Activated naive CD8-positive, alpha-beta T cell treated with anti-CD3 and anti-CD28 coated beads for 36 hours (primary cell): ENCODE measurements at places on chromosomes 6 and 20. TPM values are rescaled to one million over a fixed set of nuclear protein-coding genes. Genes with fewer than 3 reads are reported as not detected.
A peak's percentile ranks its signal among the peaks of the same experiment; 100 is the strongest.

Gene CST9
- not detected for total RNA-seq

DNA sequence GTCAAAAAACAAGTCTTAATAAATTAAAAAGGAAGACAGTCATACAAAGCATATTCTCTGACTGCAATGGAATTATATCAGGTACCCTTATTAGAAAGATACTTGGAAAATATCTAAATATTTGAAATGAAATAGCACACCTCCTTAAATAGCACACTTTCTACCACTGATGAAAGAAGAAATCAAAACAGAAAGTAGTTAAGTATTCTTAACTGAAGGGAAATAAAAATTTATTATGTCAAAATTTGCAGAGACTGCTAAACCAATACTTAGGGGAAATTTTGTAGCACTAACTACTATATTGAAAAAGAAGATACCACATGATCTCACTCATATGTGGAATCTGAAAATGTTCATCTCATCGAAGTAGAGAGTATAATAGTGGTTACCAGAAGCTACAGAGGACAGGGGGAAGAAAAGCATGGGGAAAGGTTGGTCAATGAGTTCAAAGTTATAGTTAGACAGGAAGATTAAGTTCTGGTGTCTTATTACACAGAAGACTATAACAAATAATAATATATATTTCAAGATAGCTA lies 112.2 kb downstream of the ASCC3 start:
- no peak for DNase-seq

Gene EFCAB8
- 0.27 TPM for total RNA-seq

Gene ACTL10
- total RNA-seq, result 4.1 TPM

DNA sequence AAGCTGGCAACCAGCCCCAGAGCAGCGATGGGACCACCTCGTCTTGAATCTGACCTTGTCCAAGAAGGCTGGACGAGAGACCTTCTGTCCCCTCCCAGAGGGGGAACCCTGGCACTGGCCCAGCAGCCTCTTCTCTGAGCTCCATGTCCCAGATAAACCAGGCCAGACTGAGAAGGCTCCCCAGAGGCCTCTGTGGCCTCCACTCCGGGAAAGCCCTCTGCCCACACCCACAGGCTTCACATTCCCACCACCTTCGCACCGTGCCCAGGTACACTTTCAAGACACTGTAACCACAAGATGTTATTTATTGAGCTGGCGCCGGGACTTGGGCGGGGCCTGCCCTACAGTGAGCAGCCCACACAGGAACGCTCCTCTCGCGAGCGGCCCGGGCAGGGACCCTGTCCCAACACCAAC lies 33.2 kb downstream of the ADA start:
- DNase-seq, result peak; percentile 42

Gene FAM83D
- 11.8 TPM for total RNA-seq

Gene CYP39A1
- total RNA-seq, result not detected

- no peak for DNase-seq
Measured at GRCh38 chr6:148791372-148791771, 44.5 kb downstream of the UST start.

GRCh38 chr20:37895166-37895565 lies 7.8 kb upstream of the VSTM2L start:
- no peak for DNase-seq

DNA sequence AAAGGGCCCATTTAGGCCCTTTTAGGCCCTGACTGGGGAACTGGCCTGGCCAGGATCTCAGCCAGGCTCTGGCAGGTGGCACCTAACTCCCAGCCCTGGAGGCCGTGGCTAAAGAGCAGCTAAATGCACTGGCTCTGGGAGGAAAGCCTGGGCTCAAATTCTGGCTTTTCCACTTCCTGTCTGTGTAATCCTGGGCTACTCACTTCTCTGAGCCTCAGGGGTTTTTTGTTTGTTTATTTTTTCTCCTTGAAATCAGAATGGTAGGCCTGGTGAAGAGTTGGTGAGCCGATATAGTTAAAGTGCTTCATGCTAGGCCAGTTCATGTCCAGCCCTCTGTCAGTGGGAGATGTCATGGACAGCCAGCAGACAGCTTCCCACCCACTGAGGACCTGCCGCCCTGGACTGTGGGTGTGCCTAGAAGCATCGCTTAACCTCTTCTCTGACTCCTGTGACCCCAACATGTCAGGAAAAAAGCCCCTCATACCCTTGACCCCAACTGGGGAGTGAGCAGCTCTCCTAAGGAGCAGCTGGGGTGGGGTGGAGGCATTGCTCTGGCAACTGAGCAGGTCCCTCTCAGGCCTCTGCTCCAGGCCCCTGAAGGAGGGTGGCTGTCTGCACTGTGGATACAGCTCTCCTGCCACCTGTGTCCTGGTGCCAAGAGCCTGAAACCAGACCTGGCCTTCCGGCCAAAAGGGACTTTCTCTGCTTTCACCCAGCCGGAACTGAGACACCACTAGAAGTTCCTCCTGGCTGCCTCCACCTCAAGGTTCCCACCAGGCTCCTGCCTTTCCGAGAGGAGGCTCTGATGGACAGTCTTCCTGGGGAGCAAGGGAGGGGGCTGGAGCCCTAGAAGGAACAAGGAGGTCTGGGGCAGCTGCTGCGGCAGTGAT lies 57.2 kb upstream of the MYL9 start:
- DNase-seq, result no peak

- DNase-seq, result peak; percentile 31
Measured at GRCh38 chr6:156396791-156397418, 380.3 kb upstream of the ARID1B start.

Gene PDSS2
- 14.1 TPM for total RNA-seq

Gene SLC32A1
- total RNA-seq, result not detected

Gene PACSIN1
- 0.19 TPM for total RNA-seq

- peak; percentile 29 for DNase-seq
Measured at GRCh38 chr6:35569011-35569461, 56.3 kb upstream of the TULP1 start.

DNA sequence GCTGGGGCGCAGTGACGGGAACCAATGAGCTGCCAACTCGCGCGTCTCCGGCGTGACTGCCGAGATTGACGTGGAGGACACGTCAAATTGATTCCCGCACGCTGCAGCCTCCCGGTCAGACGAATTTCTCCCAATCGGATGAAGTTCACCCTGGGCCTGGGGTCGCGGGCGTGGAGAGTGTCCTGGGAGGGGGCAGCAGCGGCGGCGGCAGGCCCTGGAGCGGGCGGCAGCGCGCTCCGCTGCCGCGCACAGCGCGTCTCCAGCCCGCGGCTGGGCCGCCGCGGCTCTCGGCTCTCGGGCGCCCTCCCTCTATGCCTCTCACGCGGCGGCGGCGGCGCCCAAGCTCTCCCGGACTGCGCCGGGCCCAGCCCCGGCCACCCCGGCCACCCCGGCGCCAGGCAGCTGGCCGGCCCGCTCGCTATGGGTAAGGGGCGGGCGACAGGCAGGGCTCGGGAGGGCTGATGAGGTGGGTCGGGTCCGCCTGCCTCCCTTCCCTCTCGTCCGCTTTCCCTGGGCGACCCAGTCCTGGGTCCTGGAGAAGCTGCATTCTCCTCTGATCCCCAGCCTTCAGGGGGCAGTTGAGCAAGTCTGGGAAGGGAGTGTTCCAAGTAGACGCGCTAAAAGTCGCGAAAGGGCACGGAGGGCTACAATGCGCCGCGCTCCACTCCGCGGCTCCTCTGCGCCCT lies at the start of gene PAX1:
Gene PAX1, plus strand, starts transcription at position 90 of the 686 bp plus-strand sequence. Its CDS starts 49 bp downstream, at position 139.
- DNase-seq, result no peak

- DNase-seq, result no peak
Measured at GRCh38 chr6:20952699-20953474, 418.6 kb downstream of the CDKAL1 start.

DNA sequence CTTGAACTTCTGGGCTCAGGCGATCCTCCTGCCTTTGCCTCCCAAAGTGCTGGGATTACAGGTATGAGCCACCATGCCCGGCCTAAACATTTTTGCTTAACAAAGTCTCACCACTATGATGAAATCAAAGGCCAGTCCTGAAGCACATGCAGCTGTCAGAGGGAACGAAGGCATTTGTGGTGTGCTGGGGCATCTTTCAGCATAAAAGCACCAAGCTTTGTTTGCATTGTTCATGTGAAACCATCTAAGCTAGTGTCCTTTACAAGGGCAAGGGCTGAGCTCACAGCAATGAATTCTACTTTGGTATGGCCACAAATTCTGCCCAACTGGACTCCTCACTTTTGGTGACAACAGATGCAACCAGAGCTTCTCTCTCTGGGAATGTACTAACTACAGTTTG lies 66.8 kb downstream of the ZFP64 start:
- DNase-seq, result no peak

DNA sequence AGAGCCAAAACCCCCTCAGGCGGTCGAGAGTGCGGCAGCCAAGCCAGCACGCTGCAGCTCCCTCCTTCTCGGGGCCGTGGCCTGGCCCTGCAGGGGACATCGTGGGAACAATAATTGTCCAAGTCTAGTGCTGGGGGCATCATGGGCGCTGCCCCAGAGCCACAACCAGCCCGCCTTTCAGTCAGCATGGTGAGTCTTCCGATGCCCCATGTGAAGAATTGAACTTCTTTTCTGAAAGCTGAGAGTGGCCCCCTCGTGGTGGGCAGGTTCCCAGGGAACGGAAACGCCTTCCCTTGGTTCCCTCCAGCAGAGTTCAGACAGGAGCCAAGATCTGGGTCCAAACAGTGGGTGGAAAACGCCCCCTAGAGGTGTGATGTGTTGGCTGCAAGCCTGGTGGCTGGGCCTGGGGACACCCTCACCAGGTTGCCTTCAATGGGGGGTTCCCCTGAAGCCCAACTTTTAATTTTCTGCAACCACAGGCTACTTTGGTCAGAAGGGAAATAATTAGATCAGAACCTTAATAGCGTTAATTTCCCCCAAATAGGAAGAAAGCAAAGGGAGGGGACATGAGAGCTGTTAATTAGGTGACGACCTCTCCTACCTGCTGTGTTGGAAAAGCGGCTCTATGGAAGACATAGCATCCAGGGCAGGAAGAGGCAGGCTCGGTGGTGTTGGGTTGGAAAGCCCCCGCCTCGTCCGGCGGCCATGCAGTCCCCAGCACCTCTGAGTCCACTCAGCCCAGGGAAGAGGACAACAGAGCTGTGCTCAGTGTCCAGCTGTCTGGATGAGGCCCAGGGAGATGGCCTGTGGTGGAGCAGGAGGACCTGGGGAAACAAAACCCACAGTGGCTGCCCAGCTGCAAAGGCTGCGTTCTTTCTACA lies 4.7 kb upstream of the MRGBP start:
- peak; percentile 80 for DNase-seq

DNA sequence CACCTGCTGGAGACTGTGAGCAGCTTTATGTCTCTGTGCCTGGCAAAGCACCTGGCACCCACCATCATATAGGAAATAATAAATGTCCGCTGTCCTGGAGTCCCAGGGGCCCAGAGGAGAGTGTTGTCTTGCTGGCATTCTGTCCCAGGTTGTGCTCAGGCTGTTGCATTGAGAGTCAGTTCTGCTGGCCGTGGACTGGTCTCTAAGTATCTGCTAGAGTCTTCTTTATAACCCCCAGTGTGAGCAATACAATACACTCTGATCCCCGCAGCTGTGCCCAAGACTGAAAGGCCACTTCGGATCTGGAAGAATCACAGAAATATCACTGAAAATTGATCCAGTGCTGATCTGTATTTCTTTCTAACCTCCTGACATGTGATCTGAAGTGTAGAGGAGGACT lies 38.3 kb upstream of the HINT3 start:
- no peak for DNase-seq

- no peak for DNase-seq
Measured at GRCh38 chr6:123176706-123177105, 180.7 kb downstream of the CLVS2 start.

DNA sequence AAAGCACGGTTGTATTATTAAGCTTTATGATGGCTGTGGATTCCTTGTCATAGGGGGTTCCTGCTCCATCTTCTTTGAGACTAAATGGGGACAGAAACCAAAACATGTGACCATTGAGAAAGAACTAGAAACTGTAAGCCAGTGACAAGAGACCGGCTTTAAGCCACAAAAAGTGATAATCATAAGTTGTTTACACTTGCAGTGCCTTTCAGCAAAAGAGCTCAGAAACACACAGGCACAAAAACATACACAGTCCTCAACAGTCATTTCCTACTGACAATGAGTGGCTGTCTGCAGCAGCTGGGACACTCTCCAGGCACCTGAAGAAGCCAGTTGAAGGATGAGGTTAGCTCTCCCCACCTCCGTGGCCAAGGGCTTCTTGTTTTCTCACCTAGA lies 20.0 kb upstream of the UBE2J1 start:
- DNase-seq, result no peak

- DNase-seq, result no peak
Measured at GRCh38 chr6:16380220-16380809, 141.9 kb downstream of the GMPR start.

DNA sequence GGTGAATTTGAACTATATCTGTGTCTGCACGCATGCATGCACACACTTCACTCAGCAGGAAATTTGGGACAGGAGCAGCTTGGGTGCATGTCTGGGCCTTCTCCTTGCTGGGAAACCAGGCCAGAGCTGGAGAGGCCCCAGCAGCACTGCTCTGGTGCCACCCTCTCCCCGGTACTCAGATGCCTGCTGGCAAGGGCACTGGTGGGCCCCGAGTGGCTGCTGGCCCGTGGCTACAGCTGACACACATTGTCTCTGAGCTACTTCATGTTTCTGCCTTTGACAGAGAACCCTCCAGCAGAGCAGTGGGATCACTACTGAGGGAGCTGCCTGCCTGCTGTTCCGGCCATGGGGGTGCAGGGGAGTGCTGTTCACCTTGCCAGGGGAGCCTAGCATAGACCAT lies 37.5 kb downstream of the DLGAP4 start:
- no peak for DNase-seq

DNA sequence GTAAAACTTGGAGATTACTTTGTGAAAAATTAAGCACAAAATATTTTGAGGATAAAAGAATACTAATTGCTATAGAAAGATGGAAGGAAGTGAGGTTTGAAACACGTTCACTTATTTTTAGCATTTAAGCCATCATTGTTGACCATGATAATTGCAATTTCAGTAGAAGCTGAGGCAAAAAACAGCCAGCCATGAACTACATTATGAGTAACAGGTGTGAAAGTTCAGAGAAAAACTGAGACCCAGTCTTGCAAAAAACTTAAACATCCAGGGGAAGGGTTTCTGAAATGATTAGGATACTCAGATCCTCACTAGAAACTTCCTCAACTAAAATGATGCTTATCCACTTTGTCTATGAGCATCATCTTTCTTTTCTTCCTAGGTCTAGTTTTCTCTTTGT lies 619.4 kb downstream of the PHF3 start:
- DNase-seq, result no peak

DNA sequence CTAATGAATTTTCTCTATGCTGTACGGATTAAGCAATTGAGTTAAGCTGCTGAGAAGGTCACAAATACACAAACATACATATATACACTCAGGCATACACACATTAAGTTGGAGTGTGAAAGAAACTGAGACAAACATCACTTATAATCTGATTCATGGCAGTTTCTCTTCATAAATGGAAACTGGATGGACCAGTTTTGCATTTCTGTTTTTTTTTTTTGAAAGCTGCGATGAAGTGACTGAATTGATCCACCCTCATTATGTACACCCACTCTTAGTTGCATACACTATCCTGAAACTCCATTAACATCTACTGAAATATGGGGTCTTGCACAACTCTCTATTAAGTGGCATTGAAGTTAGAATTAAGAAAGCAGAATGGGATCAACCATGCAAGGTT lies 32.9 kb upstream of the TENT5A start:
- DNase-seq, result no peak

GRCh38 chr6:13536796-13537526 lies 37.4 kb upstream of the SIRT5 start:
- DNase-seq, result no peak

Gene BANF2
- not detected for total RNA-seq
